HAP-1 (cell line): ENCODE measurements at places on chromosomes 1 and 21.

- DNase-seq = no peak
These were observed 50.5 kb downstream of the RASSF5 start for GRCh38 chr1:206557636-206558473.

DNA sequence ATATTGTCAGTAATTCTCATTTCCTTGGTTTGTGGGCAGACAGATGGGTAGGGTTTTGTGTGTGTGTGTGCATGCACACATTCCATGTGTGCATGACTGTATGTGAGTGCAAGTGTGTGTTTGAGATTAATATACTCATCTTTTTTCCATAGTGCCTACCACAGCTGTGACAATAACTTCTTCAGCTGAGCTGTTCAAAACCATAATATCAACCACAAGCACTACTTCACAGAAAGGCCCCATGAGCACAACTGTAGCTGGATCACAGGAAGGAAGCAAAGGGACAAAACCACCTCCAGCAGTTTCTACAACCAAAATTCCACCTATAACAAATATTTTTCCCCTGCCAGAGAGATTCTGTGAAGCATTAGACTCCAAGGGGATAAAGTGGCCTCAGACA, 149.3 kb downstream of the ADGRL2 start:
- no peak for DNase-seq

- no peak for DNase-seq
These were observed 415.3 kb upstream of the CAMK1G start for GRCh38 chr1:209168204-209168603.

- no peak for DNase-seq
These were observed 16.1 kb upstream of the CHI3L1 start for GRCh38 chr1:203202431-203203245.

- DNase-seq = no peak
These were observed 68.9 kb downstream of the WDR64 start for GRCh38 chr1:241721011-241721410.

- no peak for DNase-seq
These were observed 260.5 kb downstream of the KCNJ6 start for GRCh38 chr21:37655611-37656300.

- DNase-seq = no peak
These were observed 4.9 kb downstream of the ARV1 start for GRCh38 chr1:230983811-230984210.

GRCh38 chr1:225121095-225121494, 191.6 kb downstream of the DNAH14 start:
- DNase-seq = no peak

GRCh38 chr1:87084244-87084836, 169.9 kb downstream of the HS2ST1 start:
- DNase-seq = no peak

DNA sequence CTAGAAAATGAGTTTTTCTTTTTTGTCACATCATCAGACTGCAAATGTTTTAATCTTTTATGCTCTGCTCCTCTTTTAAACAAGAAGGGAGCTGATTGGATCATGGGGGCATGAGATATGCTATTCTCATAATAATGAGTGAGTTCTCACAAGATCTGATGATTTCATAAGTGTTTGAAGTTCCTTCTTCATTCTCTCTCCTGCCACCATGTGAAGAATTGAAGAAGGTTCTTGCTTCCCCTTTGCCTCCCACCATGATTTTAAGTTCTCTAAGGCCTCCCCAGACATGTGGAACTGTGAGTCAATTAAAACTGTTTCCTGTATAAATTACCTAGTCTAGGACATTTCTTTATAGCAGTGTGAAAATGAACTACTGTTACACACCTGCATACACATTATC, 218.2 kb downstream of the NRIP1 start:
- no peak for DNase-seq

- no peak for DNase-seq
These were observed 59.0 kb upstream of the TINAGL1 start for GRCh38 chr1:31517301-31517700.

- DNase-seq = no peak
These were observed 99.8 kb downstream of the UCK2 start for GRCh38 chr1:165927169-165927568.

- DNase-seq = no peak
These were observed 78.4 kb downstream of the KIF14 start for GRCh38 chr1:200542162-200542561.

DNA sequence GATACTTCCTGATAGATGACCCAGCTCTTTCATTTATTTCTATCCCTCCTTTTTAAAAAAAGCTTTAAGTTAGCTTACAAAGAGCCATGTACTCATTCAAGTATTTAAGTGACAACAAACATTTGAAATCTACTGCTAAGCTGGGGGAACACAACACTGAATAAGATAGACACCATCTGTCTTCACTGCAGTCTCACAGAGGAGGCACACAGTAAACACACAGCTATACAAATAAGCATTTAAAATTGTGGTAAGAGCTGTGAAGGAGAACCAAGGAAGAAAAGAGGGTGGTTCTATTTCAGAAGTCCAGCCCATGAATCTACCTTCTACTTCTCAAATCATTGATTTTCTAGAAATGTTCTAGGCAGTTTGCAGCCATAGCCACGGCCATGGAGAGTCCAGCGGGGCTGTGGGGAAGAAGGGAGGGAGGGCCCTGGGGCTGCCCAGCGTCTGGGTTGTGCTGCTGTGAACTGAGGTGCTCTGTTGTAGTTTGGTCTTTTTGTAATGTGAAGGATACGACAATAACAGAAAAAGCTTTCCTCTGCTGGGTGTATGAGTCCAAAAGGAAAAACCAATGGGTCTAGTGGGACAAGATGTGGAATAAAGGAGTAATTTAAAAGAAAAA, 28.2 kb downstream of the PRDM2 start:
- no peak for DNase-seq

- no peak for DNase-seq
These were observed 66.4 kb upstream of the STUM start for GRCh38 chr1:226482196-226482595.

DNA sequence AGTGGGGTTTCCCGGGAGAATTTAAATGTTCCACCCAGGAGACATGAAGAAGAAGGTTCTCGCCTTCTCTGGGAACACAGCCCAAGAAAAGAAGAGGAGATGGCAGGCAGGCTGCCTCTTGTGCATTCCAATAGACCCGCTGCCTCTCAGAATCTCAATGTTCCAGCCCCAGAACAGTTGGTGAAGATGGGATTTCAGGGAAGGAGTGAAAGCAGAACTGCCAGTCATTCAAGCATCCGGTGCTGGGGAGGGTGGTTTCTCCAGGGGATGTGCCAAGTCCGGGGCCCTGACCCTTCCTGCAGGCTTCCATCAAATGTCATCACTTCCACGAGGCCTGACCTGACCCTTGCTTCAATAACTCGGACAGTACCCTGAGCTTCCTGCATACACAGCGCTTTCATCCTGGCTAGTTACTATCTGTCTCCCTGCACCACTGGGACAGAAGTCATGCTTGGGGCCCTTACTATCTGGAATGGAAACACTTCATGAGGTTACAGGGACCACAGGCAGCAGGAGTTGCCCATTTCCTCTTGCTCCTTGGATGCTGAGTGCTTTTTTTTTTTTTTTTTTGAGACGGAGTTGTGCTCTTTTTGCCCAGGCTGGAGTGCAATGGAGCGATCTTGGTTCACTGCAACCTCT, 386.6 kb upstream of the POU3F1 start:
- no peak for DNase-seq
